ENCODE measurements at places on chromosomes 5 and 9. TPM values are rescaled to one million over a fixed set of nuclear protein-coding genes. Genes with fewer than 3 reads are reported as not detected.

GRCh38 chr5:177132136-177133095, 1.2 kb upstream of the NSD1 start:
- DNase-seq: no peak

- no peak for DNase-seq
Measured at GRCh38 chr9:138009803-138010690, 132.5 kb downstream of the CACNA1B start.

Gene NUTM2F
- total RNA-seq: not detected

Gene F2RL2
- total RNA-seq: 7.2 TPM

GRCh38 chr5:102969641-102970040, 150.3 kb downstream of the GIN1 start:
- no peak for DNase-seq

GRCh38 chr9:77601476-77602099, 46.5 kb downstream of the GNA14 start:
- DNase-seq: no peak

- DNase-seq: no peak
Measured at GRCh38 chr5:43049236-43049635, 9.1 kb upstream of the ANXA2R start.

DNA sequence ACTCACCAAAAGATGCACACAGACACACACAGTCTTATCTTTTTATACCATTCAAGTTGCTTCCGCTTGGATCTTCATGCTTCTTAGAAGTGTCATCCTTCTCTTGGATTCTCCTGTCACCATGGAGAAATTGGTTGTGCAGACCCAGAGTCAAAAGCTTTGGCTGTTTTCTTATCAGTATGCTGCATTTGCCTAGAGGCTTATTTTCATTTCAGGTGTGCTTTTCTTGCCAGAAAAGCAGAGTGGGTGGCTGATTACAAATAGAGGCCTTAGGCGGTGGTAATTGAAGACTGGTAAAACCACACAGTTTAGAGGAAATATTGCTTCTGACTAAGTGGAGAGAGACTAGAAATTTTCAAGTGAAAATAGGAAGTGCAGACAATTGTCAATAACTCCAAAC, 70.2 kb upstream of the TLE4 start:
- no peak for DNase-seq

GRCh38 chr5:132687995-132688394, 14.2 kb downstream of the IL4 start:
- no peak for DNase-seq

Gene RASEF
- total RNA-seq: 11.6 TPM

- DNase-seq: no peak
Measured at GRCh38 chr9:129402931-129403778, 217.7 kb downstream of the C9orf50 start.

- no peak for DNase-seq
Measured at GRCh38 chr5:5219541-5219940, 79.4 kb downstream of the ADAMTS16 start.

- no peak for DNase-seq
Measured at GRCh38 chr9:137685741-137686420, 67.1 kb downstream of the EHMT1 start.

Data from epithelial cell of proximal tubule (primary cell).